ENCODE measurements at places on chromosomes 11 and 22.

DNA sequence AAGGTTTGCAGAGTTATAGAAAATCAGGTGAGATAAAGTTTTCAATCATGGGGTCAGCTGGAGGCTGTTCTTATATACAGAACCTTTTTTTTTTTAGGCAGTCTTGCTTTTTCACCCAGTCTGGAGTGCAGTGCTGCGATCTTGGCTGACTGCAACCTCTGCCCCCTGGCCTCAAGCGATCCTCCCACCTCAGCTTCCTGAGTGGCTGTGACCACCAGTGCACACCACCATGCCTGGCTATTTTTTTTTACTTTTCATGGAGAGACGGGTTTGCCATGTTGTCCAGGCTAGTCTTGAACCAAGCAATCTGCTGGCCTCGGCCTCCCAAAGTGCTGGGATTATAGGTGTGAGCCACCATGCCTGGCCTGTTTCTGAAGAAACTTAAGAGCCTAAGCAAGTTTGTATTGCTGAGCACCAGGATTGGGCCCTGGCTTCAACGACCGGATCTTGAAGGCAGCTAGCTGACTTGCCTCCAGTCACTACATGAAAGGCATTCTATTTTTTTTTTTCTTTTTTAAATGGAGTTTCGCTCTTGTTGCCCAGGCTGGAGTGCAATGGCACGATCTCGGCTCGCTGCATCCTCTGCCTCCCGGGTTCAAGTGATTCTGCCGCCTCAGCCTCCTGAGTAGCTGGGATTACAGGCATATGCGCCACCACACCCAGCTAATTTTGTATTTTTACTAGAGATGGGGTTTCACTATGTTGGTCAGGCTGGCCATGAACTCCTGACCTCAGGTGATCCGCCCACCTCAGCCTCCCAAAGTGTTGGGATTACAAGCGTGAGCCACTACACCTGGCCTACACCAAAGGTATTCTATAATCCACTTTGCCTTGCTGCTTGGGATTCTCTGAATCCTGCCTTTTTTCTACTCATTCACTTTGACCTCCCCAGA, 7.6 kb downstream of the XBP1 start:
- no peak for DNase-seq

DNA sequence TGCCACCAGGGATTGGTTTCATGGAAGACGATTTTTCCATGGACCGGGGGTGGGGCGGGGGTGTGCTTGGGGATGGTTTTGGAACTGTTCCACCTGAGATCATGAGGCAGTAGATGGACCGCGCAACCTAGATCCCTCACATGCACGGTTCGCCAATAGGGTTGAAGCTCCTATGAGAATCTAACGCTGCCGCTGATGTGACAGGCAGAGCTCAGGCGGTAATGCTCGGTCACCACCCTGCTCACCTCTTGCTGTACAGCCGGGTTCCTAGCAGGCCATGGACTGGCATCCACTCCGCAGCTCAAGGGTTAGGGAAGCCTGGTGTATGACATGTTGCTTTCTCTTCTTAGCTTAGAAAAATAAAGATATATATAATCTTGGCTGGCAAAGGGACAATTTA, 22.0 kb downstream of the RBX1 start:
- DNase-seq, result no peak

- DNase-seq, result peak; percentile 37
These were observed 19.9 kb downstream of the UNC93B1 start for GRCh38 chr11:67983951-67984350.

DNA sequence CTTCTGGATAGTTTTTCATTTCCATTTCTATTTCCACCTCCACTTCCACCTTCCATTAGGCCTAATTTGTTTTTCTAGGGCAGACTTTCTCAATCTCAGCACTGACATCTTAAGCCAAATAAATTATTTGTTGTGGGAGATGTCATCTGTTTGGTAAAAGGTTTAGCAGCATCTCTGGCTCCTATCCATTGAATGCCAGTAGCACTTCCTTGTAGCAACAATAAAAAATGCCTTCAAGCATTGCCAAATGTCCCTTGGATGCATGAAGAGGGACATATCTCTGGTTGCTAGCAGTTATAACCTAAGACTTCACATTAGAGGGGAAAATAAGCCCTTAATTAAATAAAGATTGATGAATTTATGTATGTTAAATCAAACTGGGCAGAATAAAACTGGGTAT, 1.9 kb downstream of the OR52A5 start:
- no peak for DNase-seq

- DNase-seq, result no peak
These were observed 387.7 kb downstream of the TMEM135 start for GRCh38 chr11:87425391-87425790.

GRCh38 chr22:49906071-49906798, 12.0 kb downstream of the ALG12 start:
- DNase-seq, result no peak

GRCh38 chr22:50270666-50271394, 650 bp upstream of the MAPK11 start:
- DNase-seq, result no peak

GRCh38 chr22:39946126-39946502, 14.1 kb upstream of the TMA7B start:
- no peak for DNase-seq

DNA sequence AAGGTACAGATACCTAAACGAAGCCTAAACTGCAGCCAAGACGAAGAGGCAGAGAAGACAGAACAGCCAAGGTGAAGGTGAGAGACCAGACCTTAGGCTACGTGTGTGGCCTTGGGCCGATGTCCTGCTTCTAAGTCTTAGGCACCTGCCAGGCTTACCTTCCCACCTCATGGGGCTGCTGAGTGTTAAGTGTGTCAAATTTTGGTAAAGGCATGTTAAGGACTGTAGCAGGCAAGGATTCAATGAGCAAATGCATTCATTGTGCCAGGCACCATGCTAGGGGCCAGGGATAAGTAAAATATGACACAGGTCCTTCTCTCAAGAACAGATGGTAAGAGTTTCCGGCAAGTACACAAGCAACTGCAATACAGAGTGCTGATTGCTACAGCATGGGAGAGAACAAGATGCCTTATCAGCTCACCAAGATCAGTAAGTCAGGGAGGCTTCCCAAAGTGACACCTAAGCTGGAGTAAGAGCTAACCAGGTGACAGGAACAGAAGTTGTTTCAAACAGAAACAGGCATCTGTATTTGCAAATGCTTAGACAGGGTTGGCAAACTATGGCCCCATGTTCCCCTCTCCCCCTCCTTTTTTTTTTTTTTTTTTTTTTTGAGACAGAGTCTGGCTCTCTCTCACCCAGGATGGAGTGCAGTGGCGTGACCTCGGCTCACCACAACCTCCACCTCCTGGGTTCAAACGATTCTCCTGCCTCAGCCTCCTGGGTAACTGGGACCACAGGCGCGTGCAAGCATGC, 46.7 kb downstream of the CLTCL1 start:
- DNase-seq, result no peak

GRCh38 chr11:129973068-129973467, 29.6 kb downstream of the PRDM10 start:
- no peak for DNase-seq

GRCh38 chr11:114057147-114057546, 2.4 kb upstream of the ZBTB16 start:
- DNase-seq, result no peak

- no peak for DNase-seq
These were observed 166.0 kb downstream of the TENM4 start for GRCh38 chr11:79274636-79275331.

- no peak for DNase-seq
These were observed 54.6 kb downstream of the GRIK4 start for GRCh38 chr11:120566176-120566575.

GRCh38 chr22:37002633-37003032, 16.6 kb downstream of the TST start:
- DNase-seq, result no peak

GRCh38 chr22:44394246-44395117, 81.7 kb upstream of the SHISAL1 start:
- no peak for DNase-seq

DNA sequence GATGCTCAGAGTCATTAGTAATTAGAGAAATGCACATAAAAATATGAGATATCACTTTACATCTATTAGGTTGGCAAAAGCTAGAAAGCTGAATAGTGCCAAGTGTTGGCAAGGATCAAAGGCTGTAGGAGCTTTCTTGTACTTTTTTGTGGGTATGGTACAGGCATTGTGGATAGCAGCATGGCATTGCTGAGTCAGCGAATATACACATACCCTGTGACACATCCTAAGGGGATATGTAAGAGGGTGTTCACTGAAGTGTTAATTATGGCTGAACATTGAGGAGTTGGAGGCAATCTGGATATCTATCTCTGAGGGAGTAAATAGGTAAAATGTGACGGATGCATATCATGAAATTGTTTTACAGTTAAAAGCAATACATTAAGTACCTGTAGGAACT, 27.0 kb upstream of the IL18BP start:
- DNase-seq, result no peak

GRCh38 chr11:84812471-84812969, 814.6 kb downstream of the DLG2 start:
- DNase-seq, result no peak

DNA sequence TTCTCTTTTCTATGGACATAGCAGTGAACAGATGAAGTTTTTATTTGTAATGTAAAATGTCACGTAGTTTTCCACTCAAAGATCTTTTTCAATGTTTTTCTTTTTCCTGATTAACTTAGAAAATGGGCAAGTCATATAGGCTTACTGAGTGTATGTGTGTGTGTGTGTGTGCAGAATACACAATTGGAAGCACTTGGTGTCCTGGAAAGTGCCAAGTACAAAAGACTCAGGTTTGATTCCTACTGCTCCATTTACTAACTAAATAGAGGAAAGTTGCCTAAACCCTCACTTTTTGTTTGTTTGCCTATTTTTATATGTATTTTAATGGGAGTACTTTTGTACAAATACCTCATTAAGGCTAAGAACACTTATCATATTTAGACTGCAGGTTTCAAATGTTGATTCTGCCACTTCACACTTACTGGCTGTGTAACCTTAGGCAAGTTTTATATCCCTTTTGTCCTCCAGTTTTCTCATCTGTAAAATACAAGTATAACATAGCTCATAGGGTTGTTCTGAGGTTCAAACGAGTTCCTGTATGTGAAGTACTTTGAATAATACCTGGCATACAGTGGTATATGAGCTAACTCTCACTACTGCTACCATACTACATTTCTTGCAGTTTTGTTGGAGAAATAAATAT, 90.1 kb downstream of the TYR start:
- peak; percentile 3 for DNase-seq

DNA sequence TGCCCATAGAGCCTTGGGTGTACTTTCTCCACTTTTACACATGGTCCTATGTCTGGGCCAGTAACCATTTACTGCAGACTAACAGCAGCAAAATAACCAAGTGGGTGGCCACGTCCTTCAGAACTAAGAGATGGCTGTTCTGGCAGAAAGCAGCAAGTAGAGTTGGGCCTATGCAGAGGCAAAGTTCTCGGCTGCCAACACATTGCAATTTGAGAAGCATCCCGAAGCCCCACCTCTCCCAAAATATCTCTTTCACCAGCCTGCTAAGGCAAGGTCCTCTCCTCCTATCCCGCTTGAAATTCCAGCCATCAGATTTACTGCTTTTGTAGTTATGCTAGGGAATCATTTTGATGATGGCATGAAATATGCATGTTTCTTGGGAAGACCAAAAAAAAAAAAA, 118.5 kb upstream of the APOA1 start:
- DNase-seq, result no peak

- peak; percentile 47 for DNase-seq
These were observed 103.3 kb upstream of the NNMT start for GRCh38 chr11:114192841-114193389.

GRCh38 chr22:36560001-36560400, 31.0 kb upstream of the EIF3D start:
- DNase-seq, result no peak

DNA sequence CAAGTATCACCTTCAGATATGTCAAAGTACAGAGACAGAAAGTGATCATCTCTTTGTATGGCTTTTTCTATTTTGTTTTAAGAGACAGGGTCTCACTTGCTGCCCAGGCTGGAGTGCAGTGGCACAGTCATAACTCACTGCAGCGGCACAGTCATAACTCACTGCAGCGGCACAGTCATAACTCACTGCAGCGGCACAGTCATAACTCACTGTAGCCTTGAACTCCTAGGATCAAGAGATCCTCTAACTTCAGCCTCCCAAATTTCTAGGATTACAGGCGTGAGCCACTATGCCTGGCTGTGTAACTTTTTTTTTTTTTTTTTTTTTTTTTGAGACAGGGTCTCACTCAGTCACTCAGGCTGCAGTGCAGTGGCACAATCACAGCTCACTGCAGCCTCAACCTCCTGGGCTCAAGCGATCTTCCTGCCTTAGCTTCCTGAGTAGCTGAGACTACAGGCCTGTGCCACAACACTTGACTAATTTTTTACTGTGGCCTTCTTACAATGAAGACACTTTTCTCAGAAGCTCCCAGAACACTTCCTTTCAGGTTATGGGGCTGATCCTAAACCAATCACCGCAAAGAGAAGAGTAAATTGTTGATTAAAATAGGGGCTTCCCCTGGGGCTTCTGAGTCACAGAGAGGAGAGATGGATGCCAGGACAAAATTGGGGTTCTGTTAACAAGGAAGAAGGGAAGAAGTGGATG, 9.0 kb upstream of the HIKESHI start:
- no peak for DNase-seq

DNA sequence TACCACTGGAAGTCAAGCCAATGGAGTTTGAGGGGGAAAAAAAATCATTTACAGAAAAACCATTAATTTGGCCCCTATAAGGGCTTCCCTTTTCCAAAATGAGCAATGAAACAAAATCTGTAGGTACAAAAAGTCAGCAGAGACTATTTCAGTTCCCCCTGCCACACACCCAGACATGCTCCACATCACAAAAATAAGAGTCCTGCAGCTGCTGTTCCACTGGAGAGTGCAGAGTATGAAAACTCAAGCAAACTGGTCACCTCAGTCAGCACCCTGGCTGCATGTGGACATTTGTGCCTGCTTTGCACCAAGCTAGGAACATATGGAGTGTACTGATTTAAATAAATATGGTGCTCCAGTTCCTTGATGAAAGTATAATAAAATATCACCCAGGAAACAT, 15.1 kb downstream of the POU2AF1 start:
- no peak for DNase-seq

All from NCI-H2081 (cell line).